ENCODE measurements at places on chromosomes 2 and 18. TPM values are rescaled to one million over a fixed set of nuclear protein-coding genes. Genes with fewer than 3 reads are reported as not detected.

DNA sequence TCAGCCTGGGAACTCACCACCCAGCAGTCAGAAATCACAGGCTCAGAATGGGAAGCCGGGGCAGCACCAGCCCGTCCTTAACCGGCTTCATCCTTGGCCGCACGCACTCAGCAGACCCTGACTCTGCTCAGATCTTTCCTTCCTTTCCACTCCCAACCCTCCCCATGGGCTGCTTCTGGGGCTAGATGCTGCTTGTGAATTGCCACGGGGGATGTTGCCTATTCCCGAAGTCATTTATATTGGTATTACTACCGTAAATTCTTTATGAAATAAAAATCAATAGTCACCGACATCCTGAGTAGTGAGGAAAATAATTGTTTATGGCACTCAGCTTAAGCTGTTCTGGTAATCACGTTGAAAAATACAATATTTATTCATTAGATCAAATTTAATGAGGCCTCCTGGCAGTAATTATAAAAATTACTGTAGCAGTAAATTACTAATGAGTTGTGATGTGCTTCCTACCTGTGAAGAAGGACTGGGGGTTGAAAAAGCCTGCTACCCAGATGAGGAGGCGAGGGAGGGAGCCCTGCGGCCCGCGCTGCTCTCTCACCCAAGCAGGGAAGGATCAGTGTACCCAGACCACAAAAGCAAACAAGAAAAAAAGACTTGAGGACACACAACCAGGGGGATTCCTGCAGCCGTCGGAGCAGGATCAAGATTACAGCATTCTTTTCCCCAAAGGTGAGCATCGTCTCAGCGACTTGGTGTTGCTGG lies 31.5 kb downstream of the CDCA7 start:
- no peak for DNase-seq

DNA sequence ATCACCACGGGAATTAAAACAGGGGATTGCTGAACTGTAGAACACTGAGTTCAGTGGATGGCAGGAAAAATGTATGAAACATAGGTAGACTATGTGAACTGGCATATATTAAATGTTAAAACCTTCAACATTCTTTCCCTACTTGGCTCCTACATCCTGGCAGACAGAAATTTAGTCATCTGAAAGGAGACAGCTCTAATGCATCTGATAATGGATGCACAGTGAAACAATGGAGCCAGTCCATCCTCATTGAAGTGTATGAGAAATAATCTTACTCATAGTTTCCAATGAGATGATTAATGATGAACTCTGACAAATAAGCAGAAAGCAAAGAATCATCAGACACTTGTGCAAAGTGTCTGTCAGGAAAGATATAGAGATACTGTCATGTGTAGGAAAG lies 1629.7 kb upstream of the TMEFF2 start:
- no peak for DNase-seq

- DNase-seq = no peak
Measured at GRCh38 chr2:183606718-183607085, 482.5 kb downstream of the NUP35 start.

DNA sequence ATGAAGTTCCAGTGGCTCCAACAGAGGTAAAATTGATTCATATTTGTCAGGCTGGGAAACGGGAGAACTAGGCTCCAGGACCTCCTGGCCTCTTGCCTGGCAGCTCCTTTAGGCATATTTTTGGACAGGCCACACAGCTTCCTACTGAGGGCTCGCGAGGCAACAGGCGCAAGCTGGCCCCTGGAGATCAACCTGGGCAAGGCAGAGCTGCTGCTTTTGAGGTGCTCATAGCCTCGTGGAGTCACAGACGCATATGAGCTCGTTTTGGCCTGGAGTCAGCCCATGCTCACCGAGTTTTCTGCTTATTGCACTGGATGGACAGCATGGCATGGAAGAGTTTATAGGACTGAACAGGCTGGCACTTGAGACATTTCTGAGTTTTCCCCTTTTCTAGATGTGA lies 97.7 kb downstream of the CAPN13 start:
- DNase-seq = no peak

- no peak for DNase-seq
Measured at GRCh38 chr2:210442457-210442856, 34.1 kb downstream of the LANCL1 start.

The SRD5A2 gene
- not detected for total RNA-seq

The PLCD4 gene
- total RNA-seq = 2.0 TPM

The ATP8B1 gene
- 136 TPM for total RNA-seq

The IL1RN gene
- not detected for total RNA-seq

Data from IMR-90 (cell line).